ENCODE measurements at places on chromosomes 16 and 17. TPM values are rescaled to one million over a fixed set of nuclear protein-coding genes. Genes with fewer than 3 reads are reported as not detected.

- no peak overlapping the region for H3K4me3 ChIP-seq
- H3K4me1 ChIP-seq: no peaks in the 10 kb centered on the region
- no peaks in the 10 kb centered on the region for H3K27me3 ChIP-seq
- H3K27ac ChIP-seq: no peak overlapping the region
- H3K36me3 ChIP-seq: no peaks in the 10 kb centered on the region
- DNase-seq: peak; percentile 27
Observed at GRCh38 chr16:66758086-66758485, 6.7 kb upstream of the DYNC1LI2 start.

DNA sequence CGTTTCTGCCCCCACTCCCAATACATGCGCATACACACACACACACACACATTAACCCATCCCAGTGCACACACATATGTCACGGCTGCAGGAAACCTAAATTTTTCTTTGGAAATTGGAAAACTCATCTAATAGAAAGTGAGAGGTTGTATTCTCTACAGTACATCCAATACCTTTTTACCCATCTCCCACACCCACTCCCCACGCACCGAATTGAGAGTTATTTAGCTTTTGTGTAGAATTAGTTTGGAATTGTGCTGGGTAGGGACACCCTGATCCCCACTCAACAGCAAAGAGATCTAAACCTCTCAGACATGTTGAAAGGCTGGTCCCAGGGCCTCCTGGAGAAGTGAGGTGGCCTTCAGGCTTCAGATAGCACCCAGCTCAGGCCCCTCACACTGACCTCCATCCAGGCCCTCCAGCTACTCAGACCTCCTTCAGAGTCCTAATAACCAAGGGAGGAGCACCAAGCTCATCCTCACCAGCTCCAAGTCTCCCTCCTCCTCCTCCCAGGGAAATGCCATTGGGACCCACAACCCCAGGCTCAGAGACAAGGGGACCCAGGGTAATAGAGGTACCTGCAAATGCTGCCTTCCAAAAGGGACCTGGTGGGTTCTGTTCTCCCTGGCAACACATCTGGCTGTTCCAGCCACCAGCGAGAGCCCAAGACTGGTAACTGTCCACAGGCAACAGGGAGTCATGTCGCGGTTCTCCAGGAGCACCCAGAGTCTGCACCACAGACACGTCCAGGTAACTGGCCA, 955 bp downstream of the HOXB13 start:
- peaks cover 27% of the 10 kb centered on the region for H3K4me1 ChIP-seq
- H3K36me3 ChIP-seq: no peaks in the 10 kb centered on the region
- H3K27ac ChIP-seq: no peak overlapping the region
- H3K4me3 ChIP-seq: no peak overlapping the region
- DNase-seq: no peak
- H3K27me3 ChIP-seq: peaks cover 100% of the 10 kb centered on the region

GRCh38 chr17:9821921-9822320, at the start of gene GSG1L2:
Gene GSG1L2, minus strand, starts transcription at chr17:9822079. Its CDS starts 8 bp downstream, at chr17:9822071.
- H3K27me3 ChIP-seq: no peaks in the 10 kb centered on the region
- no peak within 1 kb of the TSS for H3K27ac ChIP-seq
- no peak within 1 kb of the TSS for H3K4me3 ChIP-seq
- H3K36me3 ChIP-seq: no peaks in the 10 kb centered on the region

SPNS3 gene
- not detected for total RNA-seq

- H3K27ac ChIP-seq: no peak overlapping the region
- peak; percentile 58 for DNase-seq
- no peaks in the 10 kb centered on the region for H3K36me3 ChIP-seq
- H3K27me3 ChIP-seq: no peaks in the 10 kb centered on the region
Observed at GRCh38 chr17:80198144-80198661, 21.9 kb downstream of the SGSH start.

EZH1 gene
- 16.9 TPM for total RNA-seq

- no peak overlapping the region for H3K27ac ChIP-seq
- no peaks in the 10 kb centered on the region for H3K27me3 ChIP-seq
- no peak overlapping the region for H3K4me3 ChIP-seq
- no peaks in the 10 kb centered on the region for H3K4me1 ChIP-seq
- DNase-seq: no peak
Observed at GRCh38 chr16:6888531-6888930, 444.1 kb upstream of the RBFOX1 start.

DNA sequence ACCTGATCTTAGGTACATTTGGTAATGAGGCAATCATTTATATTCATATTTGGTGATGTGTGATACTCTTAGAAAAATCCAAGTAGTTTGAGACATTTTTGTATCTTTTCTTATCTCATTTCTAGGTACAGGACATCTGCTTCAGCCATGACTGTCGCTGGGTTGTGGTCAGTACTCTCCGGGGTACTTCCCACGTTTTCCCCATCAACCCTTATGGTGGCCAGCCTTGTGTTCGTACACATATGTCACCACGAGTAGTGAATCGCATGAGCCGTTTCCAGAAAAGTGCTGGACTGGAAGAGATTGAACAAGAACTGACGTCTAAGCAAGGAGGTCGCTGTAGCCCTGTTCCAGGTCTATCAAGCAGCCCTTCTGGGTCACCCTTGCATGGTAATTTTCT, 312.2 kb downstream of the BCAS3 start:
- no peak overlapping the region for H3K27ac ChIP-seq
- H3K27me3 ChIP-seq: no peaks in the 10 kb centered on the region
- H3K36me3 ChIP-seq: no peaks in the 10 kb centered on the region
- no peaks in the 10 kb centered on the region for H3K4me1 ChIP-seq

DNA sequence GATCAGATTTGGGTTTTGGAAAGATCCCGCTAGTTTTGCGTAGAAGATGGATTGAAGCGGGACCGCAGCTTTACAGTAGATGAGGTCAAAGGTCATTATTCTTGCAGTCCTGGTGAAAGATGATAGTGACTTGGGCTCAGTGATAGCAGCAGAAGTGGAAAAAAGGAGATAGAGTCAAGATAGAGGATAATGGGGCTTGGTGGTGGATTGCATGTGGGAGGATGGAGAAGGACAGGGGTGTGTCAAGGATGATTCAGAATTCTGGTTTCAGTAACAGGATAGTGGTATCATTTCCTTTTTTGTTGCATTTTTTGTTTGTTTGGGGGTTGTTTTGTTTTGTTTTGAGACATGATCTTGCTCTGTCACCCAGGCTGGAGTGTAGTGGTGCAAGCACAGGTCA, 28.7 kb downstream of the CHD9NB start:
- H3K4me1 ChIP-seq: no peaks in the 10 kb centered on the region
- DNase-seq: no peak
- H3K27ac ChIP-seq: no peak overlapping the region
- H3K36me3 ChIP-seq: no peaks in the 10 kb centered on the region
- H3K27me3 ChIP-seq: no peaks in the 10 kb centered on the region

DNA sequence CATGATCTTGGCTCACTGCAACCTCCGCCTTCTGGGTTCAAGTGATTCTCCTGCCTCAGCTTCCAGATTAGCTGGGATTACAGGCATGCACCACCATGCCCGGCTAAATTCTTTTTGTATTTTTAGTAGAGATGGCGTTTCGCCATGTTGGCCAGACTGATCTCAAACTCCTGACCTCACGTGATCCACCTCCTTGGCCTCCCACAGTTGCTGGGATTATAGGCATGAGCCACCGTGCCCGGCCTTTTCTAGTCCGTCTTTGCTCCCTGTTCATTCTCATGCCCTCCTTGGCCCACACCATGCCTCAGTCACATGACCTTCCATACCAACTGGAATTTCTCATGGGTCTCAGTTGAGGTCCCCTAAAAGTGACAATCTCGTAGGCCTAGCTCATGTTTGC, 86.9 kb downstream of the SNX29 start:
- no peak overlapping the region for H3K4me3 ChIP-seq
- DNase-seq: no peak
- H3K27ac ChIP-seq: no peak overlapping the region
- no peaks in the 10 kb centered on the region for H3K4me1 ChIP-seq
- no peaks in the 10 kb centered on the region for H3K36me3 ChIP-seq

DNA sequence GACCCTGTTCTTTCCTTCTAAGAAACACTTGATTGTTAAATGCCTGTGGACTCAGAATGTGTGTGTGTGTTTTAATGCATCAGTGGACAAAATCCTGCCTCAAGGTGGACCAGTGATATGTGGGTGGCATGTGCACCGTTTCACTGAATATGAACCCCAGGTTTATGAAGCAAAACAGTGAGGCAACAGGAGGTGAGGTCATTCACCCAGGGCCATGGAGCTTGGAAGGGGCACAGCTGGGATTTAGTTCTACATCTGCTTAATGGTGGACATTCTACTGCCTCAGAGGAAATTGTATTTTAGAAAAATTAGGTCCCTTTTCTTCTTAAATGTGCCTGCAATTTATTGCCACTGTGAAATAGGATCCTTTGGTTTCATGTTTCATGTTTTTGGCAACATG, 549.5 kb upstream of the EEF2KMT start:
- H3K4me1 ChIP-seq: no peaks in the 10 kb centered on the region
- no peak for DNase-seq
- no peaks in the 10 kb centered on the region for H3K36me3 ChIP-seq
- H3K27me3 ChIP-seq: no peaks in the 10 kb centered on the region

DNA sequence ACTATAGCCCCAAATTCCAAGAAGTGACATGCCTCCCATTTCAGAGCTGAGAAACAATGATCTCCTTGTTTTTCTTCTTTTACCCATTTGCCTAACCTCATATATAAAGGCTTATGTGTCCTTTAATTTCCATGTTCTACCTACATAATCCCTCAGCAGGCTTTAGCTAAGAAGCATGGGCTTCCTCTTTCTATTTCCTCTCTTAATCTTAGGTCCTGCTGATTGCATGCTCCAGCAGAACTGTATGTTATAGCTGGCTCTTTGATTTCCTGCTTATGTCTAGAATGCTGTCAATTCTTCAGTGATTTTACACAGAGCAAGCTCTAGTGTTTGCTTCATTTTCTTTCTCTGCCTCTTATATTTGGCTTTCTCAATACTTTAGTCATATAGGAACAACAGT, 151.7 kb upstream of the COX10 start:
- H3K27me3 ChIP-seq: no peaks in the 10 kb centered on the region
- H3K4me1 ChIP-seq: peaks cover 20% of the 10 kb centered on the region
- no peak overlapping the region for H3K27ac ChIP-seq
- no peaks in the 10 kb centered on the region for H3K36me3 ChIP-seq

PIK3R5 gene
- total RNA-seq: 9.4 TPM

GRCh38 chr16:69564845-69565670, 708 bp upstream of the NFAT5 start:
- no peaks in the 10 kb centered on the region for H3K36me3 ChIP-seq
- peak overlapping the region; percentile 95 for H3K27ac ChIP-seq
- peaks cover 39% of the 10 kb centered on the region for H3K4me1 ChIP-seq
- H3K27me3 ChIP-seq: no peaks in the 10 kb centered on the region
- DNase-seq: peak; percentile 12
- H3K4me3 ChIP-seq: peak overlapping the region; percentile 79

DNA sequence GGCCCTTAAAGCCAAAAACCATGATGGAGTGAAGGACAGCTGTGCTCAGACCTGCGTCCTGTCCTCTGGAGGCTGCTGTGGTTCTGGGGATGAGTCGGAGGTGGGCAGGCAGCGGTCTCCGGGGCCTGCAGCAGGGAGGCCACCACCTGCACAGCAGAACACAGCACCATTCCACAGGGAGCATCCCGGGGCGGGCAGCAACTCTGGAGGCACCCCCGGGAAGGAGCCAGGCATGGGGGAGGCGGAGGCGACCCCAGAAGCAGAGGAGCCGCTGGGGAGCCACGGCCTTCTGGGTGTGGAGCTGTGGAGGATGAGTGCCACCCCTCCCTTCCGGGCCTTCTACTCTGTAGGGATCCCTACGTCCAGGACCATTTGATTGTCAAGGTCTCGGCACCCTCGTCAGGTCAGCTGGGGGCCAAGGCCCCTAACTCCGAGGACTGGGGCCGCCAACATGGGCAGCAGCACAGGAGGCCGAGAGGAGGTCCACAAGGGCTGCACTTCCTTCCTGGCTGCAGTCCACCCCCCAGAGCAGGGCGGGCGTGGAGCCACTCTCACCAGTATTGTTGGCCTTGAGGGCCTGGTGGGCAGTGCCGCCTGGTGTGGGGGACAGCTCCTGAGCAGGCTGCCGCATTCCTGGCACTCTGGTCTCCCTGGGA, 23.8 kb downstream of the CEP131 start:
- no peaks in the 10 kb centered on the region for H3K27me3 ChIP-seq
- H3K4me3 ChIP-seq: no peak overlapping the region
- H3K36me3 ChIP-seq: no peaks in the 10 kb centered on the region
- DNase-seq: no peak
- H3K4me1 ChIP-seq: no peaks in the 10 kb centered on the region

DNA sequence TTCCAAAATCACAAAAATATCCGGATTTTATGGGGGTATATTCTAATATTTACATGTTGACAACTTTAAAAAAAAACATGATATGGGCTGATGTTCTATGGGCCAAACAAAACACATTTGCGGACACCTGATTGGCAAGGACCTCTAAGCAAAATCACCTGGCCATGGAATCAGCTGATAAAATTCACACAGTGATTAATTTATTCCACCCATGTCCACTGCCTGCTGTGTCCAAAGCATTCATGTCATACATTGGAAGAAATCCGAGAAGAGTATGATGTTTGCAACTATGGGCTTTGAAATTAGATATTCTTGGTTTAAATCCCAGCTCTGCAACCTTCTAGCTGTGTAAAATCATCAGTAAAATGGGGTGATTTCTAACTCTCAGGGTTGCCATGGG, 538.7 kb downstream of the HAPSTR1 start:
- no peak for DNase-seq
- H3K4me3 ChIP-seq: no peak overlapping the region
- H3K4me1 ChIP-seq: no peaks in the 10 kb centered on the region

- no peaks in the 10 kb centered on the region for H3K36me3 ChIP-seq
- no peaks in the 10 kb centered on the region for H3K4me1 ChIP-seq
- DNase-seq: no peak
- no peak overlapping the region for H3K4me3 ChIP-seq
Observed at GRCh38 chr17:65366102-65366844, 195.2 kb downstream of the AXIN2 start.

DNA sequence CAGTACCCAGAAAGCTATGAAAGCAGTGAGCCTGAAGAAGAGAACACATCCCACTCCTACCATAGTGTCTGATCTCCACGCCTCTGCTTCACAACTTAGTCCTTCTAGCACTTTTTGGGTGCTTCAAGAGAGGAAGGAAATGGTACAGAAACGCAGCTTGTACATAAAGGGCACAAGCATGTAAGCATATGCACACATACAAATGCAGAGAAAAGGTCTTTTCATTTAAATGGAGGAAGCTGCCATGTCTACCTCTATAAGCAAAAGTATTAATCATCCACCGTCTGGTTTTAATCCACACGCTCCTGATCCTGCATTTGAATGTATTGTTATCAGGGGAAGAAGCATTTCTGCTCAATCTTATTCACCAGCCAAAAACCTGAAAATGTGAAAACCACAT, 100.7 kb downstream of the HIC1 start:
- DNase-seq: no peak
- H3K4me3 ChIP-seq: no peak overlapping the region
- no peak overlapping the region for H3K27ac ChIP-seq
- no peaks in the 10 kb centered on the region for H3K27me3 ChIP-seq
- H3K4me1 ChIP-seq: no peaks in the 10 kb centered on the region

GRCh38 chr17:31495022-31495885, 103.8 kb downstream of the RAB11FIP4 start:
- DNase-seq: no peak
- H3K27me3 ChIP-seq: no peaks in the 10 kb centered on the region
- no peak overlapping the region for H3K27ac ChIP-seq
- H3K4me1 ChIP-seq: peaks cover 55% of the 10 kb centered on the region
- H3K4me3 ChIP-seq: no peak overlapping the region

GRCh38 chr16:80971819-80972218, 34.9 kb downstream of the CMC2 start:
- H3K4me3 ChIP-seq: no peak overlapping the region
- no peaks in the 10 kb centered on the region for H3K4me1 ChIP-seq
- no peak for DNase-seq

RSKR gene
- 41.4 TPM for total RNA-seq

- no peak overlapping the region for H3K4me3 ChIP-seq
- H3K4me1 ChIP-seq: no peaks in the 10 kb centered on the region
- no peak overlapping the region for H3K27ac ChIP-seq
- DNase-seq: no peak
- no peaks in the 10 kb centered on the region for H3K36me3 ChIP-seq
- H3K27me3 ChIP-seq: no peaks in the 10 kb centered on the region
Observed at GRCh38 chr16:26091511-26091910, 399.8 kb downstream of the HS3ST4 start.

Data from GM23338 (cell line).